ENCODE measurements at places on chromosomes 7 and 10.

GRCh38 chr7:16934722-16935340 lies 53.0 kb upstream of the AGR3 start:
- no peak for DNase-seq

- DNase-seq: no peak
Measured at GRCh38 chr7:139647814-139648390, 124.4 kb downstream of the CLEC2L start.

DNA sequence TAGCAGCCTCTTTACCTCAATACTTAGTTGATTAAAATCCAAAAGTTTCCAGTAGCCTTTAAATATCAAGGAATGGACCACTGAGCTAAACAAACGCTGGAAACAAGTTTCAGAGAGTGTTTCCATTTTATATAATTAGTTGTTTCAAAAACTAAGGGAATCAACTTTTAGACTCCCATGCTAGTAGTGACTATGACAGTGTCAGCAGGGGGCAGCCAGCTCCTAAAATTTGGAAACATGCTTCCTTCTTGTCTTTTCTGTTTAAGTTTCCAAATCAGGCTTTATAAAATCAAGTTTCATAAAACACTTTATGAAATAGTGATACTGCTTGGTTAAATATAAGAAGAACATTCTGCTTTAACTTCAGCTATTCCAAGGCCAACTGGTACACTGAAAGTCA lies 138.2 kb upstream of the TMEM229A start:
- DNase-seq: no peak

- no peak for DNase-seq
Measured at GRCh38 chr7:93704217-93704616, 129.7 kb upstream of the CALCR start.

- DNase-seq: no peak
Measured at GRCh38 chr7:2735744-2736143, 47.7 kb downstream of the AMZ1 start.
